ENCODE measurements at places on chromosomes 16 and 17.

- H3K4me1 ChIP-seq, result peaks cover 9% of the 10 kb centered on the region
- peak; percentile 37 for DNase-seq
- no peaks in the 10 kb centered on the region for H3K36me3 ChIP-seq
These were observed 224.0 kb downstream of the IRX3 start for GRCh38 chr16:54062361-54063278.

GRCh38 chr17:67557921-67558320, 159.8 kb upstream of the NOL11 start:
- H3K27me3 ChIP-seq, result no peaks in the 10 kb centered on the region
- no peak for DNase-seq
- H3K4me3 ChIP-seq, result no peak overlapping the region
- H3K27ac ChIP-seq, result no peak overlapping the region
- H3K36me3 ChIP-seq, result no peaks in the 10 kb centered on the region
- H3K4me1 ChIP-seq, result no peaks in the 10 kb centered on the region

DNA sequence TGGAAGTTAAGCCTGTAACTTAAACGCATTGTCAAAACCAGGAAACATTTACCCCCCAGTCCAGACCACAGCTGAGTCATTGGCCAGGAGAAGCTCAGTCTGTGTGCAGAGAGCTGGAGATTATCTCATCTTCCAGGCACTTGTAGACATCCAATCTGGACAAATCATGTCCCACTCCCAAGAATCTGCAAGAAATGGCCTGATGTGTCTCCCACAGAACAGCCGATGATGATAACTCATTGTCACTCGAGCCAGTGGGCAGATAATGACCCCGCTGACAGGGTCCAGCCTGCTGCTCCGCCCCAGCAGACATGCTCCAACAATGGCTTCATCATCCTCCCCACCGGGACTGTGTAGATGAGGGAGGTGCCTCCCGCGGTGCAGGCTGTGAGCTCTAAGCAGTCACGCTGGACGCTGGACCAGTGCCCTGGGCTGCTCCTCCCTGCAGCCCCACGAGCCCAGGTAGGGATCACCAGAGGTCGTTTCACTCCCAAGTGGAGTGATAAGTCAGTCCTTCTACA, 322.5 kb downstream of the C16orf95 start:
- no peak overlapping the region for H3K4me3 ChIP-seq
- H3K27ac ChIP-seq, result no peak overlapping the region
- DNase-seq, result peak; percentile 50
- peaks cover 10% of the 10 kb centered on the region for H3K4me1 ChIP-seq

GRCh38 chr17:33667052-33667509, 374.0 kb upstream of the ASIC2 start:
- DNase-seq, result no peak
- H3K36me3 ChIP-seq, result no peaks in the 10 kb centered on the region
- no peaks in the 10 kb centered on the region for H3K27me3 ChIP-seq
- no peak overlapping the region for H3K27ac ChIP-seq
- no peak overlapping the region for H3K4me3 ChIP-seq

GRCh38 chr16:57531253-57531575, 5.2 kb downstream of the CCDC102A start:
- DNase-seq, result no peak
- H3K27me3 ChIP-seq, result peaks cover 36% of the 10 kb centered on the region
- no peaks in the 10 kb centered on the region for H3K36me3 ChIP-seq
- no peak overlapping the region for H3K4me3 ChIP-seq
- H3K27ac ChIP-seq, result no peak overlapping the region
- peaks cover 13% of the 10 kb centered on the region for H3K4me1 ChIP-seq

DNA sequence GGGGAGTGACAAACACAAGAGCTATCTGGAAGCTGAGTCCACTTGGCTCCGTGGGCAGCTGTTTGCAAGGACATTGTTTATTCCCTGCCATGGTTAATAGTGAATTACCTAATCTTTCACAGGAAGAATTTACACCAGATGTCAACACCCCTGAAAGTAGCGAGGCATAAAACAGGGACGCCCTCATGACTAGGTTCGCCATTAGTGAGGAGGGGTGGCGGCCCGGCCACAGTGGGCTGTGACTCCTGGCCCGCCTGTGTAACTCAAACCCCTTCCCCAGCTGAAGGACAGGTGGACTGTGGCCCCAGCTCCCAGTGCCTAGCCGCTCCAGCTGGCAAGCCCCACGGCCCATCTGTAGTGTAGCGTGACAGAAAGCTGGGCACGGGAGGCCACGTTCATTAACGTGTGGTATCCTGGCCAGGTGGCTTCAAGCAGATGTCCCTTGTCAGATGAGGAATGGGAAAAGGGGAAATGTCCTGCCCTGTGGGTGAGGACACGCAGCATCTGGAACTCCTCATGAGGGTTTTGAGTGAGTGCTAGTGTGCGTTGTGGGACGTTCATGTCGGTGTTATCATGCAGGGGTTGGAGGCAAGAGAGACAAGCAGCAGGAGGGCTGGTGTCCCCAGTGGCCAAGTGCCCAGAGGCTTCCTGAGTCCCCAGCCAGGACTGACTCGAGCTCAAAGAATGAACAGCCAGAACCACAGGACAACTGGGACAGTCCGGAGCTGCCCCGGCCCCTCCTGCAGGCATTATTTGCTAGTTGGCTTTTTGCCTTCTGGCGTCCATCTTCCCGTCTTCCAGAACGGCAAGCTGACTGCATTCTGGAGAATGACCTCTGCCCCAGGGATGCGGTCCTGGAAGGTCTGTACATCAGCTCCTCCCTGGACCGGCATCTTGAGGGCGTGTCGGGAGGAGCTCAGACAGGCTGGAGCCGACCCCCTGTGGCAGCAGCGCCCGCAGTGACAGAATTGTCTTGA, 19.2 kb downstream of the KDM8 start:
- no peaks in the 10 kb centered on the region for H3K36me3 ChIP-seq
- H3K27ac ChIP-seq, result no peak overlapping the region
- peak; percentile 35 for DNase-seq
- H3K4me1 ChIP-seq, result no peaks in the 10 kb centered on the region

Data from neural progenitor cell (in vitro differentiated cells).